ENCODE measurements at places on chromosomes 7 and 10.

GRCh38 chr7:135683609-135684008, 21.3 kb downstream of the STMP1 start:
- DNase-seq, result no peak

DNA sequence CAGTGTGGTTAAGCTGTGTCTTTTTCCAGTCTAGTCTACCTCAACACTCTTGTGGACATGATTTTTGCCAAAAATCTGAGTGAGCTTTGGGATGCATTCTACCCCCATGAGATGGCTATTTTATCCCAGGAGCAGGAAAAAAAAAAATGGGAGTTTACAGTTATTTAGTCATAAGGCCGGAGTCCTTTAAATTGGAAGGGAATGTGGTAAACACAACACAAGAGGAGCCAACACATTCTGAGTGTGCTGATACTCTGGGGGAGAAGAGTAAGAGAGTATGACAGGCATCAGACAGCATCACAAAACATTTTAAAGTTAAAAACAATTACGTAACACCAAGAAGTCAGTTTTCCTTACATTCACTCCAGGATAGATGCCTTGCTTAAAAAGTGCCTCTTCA, 46.1 kb downstream of the C1GALT1 start:
- DNase-seq, result no peak

DNA sequence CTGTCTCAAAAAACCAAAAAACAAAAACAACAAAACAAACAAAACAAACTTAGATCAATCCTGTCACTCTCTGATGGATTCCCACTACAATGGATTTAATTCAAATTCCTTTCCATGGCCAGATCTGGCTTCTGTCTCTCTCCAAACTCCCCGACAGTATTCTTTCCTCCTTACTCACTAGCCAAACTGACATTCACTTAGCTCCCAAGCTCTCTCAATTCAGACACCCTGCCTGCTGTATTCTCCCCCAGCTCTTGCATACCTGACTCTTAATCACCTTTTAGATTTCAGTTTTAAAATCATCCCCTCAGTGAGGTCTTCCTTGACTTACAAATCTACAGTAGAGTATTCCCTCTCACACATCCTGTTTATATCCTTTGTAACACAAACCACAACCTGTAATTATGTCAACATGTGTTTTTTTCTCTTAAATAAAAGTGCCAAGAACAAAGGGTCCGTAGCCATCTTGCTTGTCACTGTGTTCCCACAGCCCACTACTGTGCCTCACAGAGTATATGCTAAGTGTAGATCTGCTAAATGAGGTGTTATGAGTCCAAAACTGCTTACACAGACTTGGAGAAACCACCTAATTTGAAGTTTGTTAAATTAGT, 14.4 kb downstream of the HERPUD2 start:
- DNase-seq, result no peak

- DNase-seq, result no peak
Measured at GRCh38 chr7:94792241-94792640, 115.2 kb upstream of the PPP1R9A start.

DNA sequence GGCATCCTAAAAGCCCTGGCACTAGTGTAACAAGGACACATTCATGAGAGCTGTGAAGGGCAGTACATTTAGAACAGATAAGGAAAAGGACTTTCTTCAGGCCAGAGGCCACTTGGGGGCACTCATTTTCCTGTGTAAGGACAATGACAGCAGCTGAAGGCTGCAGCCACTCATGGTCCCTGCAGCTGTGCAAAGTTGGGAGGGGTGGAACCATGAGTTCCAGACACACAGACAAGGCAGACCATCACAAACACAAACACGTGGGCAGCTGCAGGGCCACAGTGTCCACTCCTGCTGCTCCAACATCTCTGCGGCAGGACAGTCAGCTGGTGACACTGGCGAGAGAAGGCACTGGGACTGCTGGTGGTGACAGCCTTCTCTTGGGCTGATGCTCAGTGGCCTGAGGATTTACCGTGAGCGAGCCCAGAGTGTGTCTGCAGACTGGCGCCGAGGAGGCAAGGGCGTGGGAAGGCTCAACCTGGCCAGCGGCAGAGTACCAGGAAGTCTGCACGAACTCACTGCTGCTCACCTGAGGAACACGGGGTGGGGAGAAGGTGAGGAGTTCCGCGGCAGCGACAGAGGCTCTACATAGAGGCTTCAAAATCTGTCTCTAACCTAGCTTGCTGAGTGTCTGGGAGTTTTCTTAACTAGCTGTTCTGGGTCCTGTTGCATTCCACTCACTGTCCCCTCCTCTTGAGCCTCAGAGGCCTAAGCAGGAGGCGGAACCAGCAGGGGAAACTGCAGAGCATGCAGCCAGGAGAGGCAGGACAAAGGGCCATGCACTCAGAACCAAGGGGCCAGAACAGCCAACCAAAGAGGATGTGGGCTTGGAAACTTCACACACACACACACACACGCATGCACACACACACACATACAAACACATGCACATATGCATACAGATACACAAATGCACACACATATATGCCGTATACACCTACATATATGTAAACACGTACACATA, 76.5 kb upstream of the DDC start:
- DNase-seq, result no peak

DNA sequence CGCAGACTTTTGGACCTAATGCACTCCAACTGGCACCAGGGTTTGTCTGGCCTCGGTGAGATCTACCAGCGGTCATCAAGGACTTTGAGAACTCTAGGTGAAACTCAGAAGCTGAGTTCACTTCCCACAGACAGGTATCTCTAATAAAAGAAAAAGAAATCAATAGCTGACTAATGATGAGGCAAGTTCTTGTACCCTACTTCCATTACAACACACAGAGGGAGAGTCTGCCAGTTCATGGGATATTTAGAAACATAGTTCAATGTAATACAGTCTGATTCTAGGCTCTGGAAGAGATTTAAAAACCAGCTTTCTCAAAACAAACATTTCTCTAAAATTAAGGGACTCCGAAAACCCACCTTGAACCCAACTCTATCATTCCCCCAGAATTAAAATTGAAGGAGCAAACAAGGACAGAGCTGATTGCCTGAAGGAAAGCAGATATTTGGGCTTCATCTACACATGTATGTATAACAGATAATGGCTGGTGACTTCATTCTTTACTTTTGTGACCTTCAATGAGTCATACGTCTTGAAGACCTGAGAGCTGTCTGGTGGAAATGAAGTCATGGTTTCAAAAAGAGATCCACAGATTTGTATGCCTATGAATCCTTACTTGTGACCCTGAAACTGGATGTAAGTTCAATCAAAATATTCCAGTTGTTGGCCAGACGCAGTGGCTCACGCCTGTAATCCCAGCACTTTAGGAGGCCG, 2.7 kb upstream of the PNLIPRP1 start:
- DNase-seq, result no peak
